IPS DF 19.7 (cell line): ENCODE measurements at places on chromosomes 6 and 20.

DNA sequence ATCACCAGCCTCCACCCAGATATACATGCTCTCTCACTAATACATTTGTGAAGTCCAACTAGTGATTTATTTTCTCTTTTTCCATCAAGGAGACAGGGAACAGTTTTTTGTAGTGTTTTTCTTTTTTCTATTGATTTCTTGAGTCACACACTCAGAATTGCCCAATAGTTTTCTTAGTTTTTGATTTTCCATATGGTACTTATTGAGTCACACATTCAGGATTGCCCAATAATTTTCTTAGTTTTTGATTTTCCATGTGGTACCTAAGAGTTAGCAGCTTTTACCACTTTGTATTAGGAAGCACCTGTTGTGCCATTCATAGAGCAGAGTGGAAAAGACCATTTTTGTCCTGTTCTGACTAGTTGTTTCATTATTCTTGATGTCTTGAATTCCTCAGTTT, 1268.8 kb downstream of the EPHA7 start:
- DNase-seq = no peak

DNA sequence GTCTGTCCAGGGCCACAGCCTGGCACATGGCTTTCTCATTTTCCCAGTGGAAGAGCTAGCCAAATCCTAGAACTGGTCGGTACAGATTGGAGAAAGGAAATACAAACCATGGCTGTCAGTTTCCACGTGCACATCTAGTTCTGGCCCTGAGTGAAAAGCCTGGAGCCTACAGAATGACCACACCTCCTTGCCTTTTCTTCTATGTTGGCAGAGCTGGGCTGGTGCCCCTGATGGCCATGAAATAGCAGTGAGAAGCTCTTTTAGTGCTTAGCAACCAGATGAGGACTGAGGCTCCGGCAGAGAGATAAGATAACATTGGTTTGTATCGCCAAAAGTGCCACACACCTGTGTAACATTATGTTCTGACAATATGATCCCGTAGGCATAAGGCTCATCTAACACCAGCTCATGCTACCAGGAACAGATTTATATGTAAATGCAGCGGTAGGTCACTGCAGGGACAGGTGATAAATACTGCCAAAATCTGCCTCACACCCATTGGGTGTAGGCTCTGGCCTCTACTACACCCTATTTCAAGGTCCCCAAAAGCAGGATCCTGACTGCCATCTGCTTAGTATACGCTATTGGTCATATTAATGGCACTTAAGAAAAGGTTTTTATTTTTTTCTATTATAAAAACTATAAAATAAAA, 39.9 kb upstream of the TBC1D7 start:
- DNase-seq = no peak

- no peak for DNase-seq
Observed at GRCh38 chr6:99434702-99435530, 9.8 kb upstream of the PNISR start.

DNA sequence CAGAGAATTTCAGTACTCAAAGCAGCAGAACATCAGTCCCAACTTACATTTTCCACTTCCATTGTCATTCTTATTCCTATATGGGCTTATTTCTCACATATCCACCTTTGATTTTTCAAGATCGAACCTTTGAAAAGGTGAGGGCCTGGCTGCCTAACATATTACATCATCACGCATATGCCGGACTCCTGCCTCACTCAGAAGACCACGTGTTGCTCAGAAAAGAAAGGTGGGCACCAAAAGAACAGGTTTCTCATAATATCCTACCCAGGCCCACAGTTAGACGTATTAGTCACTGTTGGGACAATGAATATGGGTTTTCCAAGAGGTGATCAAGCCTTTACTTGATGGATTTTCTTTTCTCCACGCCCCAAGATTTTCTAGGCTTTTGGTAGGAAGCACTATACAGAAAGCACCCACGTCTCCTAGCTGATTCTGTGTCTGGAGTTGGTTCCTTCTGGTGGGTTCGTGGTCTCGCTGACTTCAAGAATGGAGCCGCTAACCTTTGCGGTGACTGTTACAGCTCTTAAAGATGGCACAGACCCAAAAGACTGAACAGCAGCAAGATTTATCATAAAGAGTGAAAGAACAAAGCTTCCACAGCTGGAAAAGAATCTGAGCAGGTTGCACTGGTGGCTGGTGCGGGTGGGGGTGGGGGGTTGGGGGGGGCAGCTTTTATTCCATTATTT, 168.9 kb downstream of the ATXN1 start:
- no peak for DNase-seq

GRCh38 chr6:129567374-129567773, 142.6 kb downstream of the ARHGAP18 start:
- no peak for DNase-seq

- no peak for DNase-seq
Observed at GRCh38 chr6:4890627-4891026, 113.2 kb downstream of the RPP40 start.

- DNase-seq = no peak
Observed at GRCh38 chr6:1122083-1122482, 189.8 kb upstream of the FOXQ1 start.

DNA sequence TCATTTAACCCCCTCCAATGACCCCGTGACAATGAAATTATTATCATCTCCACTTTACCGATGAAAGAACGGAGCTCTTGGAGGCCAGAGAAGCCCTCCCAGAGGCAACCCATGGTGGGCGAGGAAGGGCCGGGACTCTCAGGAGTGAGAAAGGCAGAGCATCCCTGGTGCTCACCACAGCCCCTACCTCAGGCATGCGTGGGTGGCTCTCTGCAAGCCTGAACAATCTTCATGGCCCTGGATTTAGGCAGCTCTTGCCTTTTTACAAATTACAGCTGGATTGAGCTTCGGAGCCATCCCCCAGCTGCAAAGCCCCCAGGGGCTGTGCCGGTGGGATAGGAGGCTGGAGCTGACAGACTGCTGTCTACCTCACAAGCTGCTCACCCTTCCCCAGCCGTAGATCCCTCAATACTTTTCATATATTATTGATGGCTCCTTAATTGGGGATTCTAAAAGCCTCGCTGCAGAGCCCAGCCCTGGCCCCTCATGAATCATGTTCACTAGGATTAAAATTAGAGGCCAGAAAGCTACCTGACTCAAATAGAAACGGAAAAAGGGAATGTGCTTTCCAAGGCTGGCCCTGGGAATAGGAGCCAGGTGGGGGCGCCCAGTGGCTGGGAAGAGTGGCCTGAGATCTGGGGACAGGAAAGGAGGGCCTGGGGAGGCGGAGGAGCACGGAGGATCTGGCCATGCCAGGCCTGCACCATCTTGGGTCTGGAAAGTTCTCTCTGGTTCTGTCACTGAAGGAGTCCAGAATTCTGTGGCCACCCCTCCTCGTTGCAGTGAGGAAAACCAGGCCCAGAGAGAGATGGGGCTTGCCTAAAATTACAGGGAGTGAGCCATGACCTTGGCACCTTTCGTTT, 29.1 kb downstream of the CPNE5 start:
- DNase-seq = no peak

DNA sequence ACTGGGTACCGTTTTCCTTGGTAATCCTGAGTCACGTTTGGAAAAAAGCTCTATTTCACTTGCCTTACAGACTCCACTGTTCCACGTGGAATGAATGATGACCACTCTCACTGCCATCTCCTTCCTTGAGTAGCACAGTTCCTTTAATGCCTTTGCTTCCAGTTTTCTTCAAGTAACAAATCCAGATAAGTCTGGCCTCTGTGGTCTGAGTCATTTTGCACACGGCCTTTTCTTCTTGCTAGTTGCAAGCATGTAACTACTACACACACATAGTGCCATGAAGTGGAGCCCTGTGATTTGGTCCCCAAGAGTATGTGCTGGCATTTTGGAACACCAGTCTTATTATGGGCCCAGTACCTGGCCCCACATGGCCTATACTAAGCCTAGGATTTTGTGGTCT, 182.8 kb downstream of the SASH1 start:
- DNase-seq = no peak

DNA sequence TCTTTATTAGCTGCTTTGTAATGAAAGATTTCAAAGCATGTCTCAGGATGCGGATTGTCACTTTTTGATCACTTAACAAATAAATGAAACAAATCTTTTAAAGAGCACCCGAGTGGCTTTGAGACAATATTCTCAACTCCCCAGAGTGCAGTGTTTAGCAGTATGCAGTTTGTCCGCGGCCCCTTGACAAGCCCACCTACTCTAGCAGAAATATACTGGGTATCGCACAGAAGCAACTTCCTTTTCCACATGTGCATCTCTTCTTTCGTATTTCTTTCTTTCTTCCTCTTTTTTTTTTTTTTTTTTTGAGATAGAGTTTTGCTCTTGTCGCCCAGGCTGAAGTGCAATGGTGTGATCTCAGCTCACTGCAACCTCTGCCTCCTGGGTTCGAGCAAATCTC, 84.5 kb upstream of the FAM184A start:
- no peak for DNase-seq

DNA sequence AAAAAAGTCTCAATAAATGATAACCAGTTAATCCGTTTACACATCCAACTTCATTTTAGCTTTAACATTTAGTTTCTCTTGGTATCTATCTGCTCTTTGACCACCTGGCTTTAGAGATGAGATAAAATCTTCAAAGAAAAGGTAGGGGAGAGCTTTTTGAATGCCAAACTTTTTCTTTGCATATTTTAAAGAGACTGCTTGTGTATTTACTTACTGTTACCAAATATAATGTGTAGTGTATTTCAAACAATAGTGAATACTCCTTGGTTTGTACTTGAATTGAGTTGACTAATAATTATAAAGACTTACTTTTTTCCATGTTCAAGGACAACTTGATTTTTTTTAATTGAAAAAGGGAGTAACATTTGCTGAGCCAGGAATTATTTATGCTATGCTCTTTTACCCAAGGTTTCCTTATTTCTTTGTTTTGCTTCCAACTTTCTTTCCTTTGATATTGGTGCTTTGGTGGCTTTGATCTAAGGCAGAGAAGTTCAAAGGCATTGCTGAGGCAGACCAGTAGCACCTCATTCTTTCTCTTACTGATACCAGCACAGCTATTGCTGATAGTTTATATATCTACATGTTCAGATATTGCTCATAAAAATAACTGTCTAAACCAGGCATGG, 7.8 kb downstream of the CCDC170 start:
- no peak for DNase-seq

DNA sequence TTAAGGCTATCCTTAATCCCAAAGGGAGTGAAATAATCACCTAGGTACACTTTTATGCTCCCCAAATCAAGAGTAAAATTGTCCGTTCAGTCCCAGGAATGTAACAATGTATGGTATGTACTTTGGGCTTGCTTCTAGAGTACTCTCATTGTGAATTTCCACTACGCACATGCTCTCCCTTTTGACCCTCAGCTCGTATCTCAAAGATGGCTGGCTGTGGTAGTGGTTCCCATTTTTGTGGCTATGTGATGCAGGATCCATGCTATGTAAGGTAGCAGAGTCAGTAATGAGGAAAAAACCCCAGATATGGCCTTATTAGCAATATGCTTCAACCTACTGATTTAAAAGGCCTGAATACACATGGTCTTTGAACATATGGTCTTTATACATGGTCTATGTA, 133.7 kb downstream of the DST start:
- no peak for DNase-seq

DNA sequence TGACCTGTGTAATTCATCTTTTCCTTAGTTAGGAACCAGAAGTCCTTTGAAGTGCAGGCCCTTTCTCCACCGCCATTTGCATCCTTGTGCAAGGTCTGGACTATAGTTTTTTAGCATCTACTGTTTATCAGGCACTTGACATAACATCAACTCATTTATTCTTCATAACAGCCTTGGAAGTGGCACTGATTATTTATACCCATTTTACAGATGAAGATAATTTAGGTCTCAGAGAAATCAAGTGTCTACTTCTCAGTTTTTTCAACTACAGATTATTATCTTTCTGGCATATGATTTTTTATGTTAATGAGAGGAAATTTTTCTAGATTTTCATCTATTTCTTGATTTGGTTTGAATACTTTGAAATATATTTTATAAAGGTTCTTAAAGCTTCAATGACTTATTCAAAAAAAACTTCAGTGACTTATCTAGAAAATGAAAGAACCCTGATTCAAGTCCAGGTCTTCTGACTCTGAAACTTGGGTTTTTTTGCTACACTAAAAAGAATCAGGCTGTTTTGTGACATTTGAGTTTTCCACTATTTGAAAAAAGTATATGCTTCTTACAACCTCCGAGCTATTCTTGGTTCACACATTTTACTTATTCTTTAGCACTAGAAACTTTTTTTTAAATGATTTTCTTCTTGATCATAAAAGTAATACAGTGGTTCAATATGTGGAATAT, 3.1 kb upstream of the UBE2J1 start:
- DNase-seq = no peak

- DNase-seq = no peak
Observed at GRCh38 chr20:24254480-24254879, 214.9 kb upstream of the SYNDIG1 start.

DNA sequence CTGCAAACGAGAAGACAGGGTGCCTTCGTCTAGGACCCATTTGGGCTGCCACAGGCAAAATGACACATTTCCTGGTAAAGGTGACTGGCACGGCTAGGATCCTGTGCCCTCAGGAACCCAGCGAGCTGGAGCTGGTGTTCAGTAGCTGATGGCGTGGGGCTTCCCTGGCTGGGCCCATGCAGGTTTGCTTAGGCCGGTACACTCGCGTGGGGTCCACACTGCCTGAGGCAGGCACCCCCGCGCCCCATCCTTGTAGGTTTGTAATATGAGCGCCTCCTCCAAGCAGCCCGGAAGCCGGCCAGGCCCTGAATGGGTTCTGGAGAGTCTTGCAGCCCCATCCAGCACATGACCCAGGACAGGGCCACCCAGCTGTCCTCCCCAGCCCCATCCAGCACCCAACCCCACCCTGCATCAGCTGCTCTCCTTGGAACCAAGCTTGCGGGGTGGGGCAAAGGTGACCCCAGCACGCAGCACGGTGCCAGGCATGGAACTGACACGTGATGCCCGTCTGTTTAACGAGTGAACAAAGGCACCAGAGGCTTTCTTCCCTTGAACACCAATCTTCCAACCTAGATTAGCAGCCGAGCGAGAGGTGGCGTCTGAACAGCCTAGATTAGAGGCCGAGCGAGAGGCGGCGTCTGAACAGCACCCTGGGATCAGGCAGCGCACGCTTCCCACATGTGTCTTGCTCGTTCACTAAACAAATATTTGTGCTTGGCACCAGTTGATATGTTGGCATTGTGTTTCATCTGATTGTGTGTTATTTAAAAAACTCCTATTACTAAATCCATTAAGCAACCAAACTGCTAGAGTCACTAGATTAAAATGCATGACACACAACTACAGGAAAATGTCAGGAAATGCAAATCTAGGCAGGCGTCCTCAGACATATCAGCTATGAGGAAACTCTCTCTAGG, 112.1 kb downstream of the DLL1 start:
- DNase-seq = no peak

DNA sequence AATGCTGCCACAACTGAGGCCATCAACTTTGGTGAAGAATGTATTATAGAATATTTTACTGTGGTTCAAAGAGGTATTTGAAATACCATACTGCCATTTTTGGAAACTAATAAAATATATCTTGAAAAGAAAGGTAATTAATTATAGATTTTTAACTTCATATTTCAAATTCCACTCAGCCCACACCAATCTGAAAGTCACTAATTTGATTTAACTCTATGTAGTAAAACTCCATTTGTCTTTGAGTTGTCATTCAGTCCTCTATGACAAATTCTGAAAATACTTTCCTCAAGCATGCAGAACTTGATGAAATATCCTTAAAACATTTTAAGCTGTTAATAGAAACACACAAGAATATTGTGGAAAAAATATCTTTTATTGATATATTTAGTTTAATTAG, 1196.7 kb upstream of the CITED2 start:
- DNase-seq = no peak
